ENCODE measurements at places on chromosomes 4 and X.

DNA sequence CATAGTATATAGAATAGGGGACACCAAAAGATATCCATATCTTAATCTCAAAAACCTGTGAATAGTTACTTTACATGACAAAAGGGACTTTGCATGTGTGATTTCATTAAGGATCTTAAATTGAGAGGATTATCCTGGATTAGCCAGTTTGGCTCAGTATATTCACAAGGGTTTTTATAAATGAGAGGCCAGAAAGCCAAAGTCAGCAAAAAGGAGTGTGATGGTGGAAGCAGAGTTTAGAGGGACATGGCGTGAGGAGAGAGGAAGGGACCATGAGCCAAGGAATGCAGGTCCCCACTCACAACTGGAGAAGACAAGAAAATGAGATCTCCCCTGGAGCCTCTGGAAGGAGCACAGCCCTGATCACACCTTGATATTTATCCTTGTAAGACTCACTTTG lies 648.5 kb upstream of the LCORL start:
- no peak for DNase-seq

DNA sequence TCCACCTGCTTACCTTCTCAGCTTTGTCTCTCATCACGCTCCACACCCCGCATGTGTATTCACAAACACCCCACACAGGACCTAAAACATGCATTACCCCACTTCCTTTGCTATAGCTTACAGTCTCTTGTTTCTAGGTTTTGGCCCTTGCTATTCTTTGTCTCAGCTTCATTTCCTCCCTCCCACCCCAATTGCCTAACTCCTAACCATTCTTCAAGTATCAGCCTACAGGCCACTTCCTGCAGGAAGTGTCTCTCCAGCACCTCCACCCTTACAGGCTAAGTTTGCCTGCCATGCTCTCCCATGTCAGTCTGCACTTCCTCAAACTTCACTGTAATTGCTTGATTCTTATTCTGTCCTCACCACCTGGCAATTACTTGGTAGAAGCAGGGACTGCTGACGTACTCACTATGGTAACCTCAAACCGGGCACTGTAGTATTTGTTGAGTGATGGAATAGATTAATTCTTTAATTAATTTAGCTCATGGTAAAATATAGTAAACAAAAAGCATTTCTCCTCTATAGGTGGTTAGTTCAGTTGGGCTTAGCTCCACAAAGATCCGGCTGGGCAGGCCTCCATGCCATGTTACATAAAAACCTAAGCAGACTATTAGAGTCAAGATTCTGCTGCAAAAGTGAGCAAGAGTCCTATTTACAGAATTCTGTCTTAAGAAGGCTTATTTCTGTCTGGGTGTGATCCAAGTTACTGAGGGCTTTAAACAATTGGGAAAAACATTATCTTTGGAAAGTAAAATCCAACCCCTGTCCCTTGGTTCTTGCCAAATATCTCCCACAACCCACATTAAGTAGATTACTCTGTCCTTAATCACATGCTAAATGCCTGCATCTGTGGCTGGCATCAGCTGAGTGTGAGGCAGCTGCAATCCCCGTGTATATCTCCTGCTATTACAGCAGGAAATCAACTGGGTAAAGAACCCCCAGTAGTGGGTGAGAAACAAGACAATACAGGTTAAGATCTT lies 124.7 kb upstream of the CPEB2 start:
- DNase-seq, result peak; percentile 20

DNA sequence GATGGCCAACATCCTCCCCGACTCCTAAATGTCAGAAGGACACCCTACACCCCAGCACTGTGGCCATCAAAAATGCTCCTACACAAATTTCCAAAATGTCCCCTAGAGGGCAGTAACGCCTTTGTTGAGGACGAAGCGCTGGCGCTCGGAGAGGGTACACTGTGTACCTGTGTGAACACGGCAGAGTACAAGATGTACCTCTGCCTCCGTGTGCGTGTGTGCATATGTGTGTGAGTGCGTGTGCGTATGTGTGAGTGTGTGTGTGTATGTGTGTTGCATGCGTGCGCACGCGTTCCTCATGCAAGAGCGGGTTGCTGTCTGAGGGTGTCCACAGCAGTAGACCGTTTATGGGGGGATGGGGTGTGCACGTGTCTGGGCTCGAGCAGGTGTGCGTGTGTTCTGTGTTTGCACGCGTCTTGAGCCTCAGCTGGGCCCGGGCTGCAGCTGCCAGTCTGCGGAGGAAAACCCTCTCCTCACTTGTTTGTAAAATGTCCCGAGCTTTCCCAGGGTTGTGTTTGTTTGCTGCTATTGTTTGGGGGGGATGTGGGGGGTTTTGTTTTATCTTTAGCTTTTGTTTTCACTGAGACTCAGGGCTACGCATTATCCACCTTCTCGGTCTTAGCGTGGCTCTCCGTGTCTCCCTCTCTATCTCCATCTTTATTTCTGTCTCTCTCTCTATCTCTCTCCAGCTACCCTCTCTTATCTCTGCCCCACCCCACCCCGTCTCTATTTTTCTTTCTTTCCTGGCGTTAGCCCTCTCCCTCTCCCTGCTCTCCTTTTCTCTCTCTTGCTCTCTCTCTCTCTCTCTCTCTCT lies 10.4 kb upstream of the TSPYL2 start:
- DNase-seq, result peak; percentile 68

GRCh38 chr4:35562861-35563260 lies 681.5 kb downstream of the ARAP2 start:
- no peak for DNase-seq

DNA sequence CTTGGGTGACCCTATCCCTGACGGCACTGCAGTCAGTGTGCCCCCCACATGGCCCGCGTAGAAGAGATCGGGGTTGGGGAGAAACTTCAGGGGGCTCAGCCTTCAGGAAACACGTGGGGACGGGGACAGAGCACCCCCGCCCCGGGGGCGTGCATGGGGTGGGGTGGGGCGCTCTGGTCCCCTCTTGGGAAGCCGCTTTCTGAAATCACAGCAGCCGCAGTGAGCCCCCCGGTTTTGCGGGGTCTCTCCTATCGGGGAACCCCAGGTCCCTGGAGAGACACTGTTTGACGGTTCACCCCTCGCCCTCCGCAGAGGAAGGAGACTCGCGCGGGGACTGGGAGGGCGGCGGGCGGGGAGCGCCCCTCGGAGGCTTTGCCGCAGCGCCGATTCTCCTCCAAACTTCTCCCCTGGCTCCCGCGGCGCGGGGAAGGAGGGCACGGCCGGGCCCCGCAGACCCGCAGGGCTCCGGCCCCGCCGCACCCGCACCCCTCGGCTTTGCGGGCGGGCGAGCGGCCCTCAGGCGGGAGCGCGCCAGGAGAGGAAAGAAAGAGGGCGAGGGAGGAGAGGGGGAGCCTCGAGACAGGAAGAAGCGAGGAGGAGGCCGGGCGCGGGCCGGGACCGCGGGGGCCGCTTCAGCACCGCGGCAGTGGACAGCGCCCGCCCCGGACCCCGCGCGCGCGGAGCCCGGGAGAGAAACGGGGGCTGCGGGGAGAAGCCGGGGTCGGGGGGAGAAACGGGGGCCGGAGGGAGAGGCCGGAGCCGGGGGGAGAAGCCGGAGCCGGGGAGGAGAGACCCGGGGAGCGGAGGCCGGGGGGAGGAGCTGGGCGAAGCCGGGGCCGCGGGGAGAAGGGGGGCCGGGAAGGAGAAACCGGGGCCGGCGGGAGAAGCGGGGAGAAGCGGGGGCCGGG lies 612 bp downstream of the CPLX1 start:
- no peak for DNase-seq

DNA sequence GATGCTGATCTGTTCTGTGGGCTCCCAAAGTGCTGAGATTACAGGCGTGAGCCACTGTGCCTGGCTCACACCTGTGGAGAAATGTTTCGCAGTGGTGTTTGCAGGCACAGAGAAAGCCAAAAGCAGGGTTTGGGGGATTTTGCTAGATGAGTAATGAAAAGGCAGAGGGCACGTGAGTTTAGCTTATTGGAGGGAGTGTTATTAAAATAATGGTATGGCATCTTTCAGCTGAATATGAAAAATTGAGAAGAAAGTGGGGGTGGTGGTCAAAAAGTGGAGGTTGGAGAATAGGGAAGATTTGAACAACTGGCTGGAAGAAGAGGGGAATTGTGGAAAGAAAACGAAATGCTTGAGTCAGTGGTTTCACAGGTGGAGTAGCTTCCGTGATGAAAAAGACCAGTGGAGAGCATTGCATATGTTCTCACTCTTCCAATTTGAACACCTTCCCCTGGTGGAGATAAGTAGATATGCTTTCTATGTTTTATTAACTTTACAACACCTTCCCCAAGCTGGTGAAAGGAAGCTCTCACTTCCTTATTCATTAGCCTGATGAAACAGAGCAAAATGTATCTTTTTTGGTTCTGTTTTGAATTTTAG lies 1.1 kb upstream of the CHST7 start:
- no peak for DNase-seq

- no peak for DNase-seq
Measured at GRCh38 chr4:40038977-40039376, 17.7 kb upstream of the N4BP2 start.

GRCh38 chr4:184286358-184286757 lies 68.7 kb upstream of the ENPP6 start:
- no peak for DNase-seq

GRCh38 chrX:149715468-149715867 lies 3.6 kb downstream of the MAGEA11 start:
- DNase-seq, result no peak

DNA sequence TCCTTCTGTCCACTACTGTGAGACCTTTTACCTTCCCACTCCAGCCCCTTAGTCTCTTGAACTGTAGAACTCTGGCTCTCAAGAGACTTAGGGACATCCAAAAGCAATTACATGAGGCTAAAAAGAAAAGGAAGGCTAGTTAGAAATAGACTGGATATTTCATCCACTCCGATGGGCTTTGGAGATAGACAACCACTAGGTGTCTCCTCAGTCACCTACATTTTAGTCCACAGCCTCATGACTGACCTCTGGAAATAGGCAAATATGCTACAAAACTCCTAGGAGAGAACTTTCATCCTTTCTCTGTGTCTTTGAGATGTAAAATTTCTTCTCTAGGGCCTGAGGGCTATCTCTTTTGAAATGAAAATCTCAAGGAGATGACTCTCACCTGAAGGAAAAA lies 45.1 kb upstream of the LAMP2 start:
- DNase-seq, result no peak

DNA sequence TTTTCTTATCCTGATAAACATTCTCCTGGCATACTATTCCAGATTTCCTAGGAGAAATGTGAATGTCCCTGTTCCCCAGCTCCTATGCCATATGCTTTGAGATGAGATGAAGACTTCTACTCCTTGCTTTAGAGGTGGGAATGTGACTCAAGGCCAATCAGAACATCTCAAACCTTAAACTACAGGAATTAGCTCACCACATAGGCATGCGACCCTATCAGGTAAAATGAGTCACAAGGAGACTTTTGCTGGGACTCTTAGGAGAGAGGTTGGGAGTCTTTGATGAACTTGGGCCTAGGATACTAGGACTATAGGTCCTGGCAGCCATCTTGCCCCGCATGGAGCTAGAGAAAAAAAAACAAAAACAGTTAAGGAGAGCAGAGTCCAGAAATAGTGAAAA lies 5.8 kb upstream of the USO1 start:
- DNase-seq, result no peak

DNA sequence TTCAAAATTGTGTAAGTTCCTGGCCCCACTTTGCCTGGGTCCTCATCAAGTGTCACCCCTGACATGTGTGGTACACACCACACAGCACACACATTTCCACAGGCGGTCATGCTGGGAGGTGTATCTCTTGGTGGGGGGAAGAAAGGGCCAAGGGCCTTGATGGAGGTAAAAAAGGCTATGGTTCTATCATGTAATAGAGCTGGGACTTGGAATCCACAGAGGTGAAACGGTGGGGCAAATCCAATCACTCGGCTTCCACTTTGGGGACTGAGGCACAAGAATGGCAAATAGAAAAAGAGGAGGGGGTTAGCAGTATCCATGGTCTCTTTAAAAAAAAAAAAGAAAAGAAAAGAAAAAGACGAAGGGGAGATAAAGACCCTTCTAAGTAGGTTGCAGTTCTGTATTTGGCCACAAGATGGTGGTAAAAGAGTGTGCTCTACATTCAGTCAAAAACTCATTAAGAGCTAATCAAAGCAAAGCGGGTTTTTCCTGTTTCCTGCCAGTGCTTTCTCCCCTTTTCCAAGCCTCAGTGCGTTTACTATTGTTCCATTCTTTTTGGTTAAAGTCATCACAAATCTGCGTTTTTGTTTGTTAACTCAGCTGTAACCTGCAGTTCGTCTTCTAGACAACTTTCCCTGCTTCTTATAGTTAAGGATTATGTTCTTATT lies 37.0 kb upstream of the ATP6AP2 start:
- DNase-seq, result peak; percentile 12

DNA sequence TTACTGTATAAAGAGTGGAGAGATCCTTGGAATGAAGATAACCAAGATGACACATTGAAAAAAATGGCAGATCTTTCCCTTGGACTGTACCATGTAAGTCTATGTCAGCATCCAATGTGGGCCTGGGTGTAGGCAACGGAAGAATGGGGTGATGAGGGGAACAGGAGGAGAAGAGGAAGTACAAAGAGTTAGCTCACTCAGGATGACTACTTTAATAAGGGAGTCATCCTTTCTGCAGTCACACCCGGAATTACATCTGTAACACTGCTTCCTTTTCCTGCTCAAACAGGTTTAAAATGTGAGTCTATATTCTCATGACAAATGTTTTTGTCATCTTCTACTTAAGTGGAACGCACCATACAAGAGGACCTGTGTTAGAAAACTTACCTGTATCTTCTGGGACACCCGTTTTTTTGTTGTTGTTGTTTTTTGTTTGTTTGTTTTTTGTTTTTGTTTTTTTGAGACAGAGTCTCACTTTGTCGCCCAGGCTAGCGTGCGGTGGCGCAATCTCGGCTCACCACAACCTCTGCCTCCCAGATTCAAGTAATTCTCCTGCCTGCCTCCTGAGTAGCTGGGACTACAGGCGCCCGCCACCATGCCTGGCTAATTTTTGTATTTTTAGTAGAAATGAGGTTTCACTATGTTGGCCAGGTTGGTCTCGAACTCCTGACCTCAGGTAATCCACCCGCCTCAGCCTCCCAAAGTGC lies 18.0 kb downstream of the HPSE start:
- no peak for DNase-seq

GRCh38 chrX:115362334-115363095 lies 73.0 kb downstream of the LUZP4 start:
- no peak for DNase-seq

DNA sequence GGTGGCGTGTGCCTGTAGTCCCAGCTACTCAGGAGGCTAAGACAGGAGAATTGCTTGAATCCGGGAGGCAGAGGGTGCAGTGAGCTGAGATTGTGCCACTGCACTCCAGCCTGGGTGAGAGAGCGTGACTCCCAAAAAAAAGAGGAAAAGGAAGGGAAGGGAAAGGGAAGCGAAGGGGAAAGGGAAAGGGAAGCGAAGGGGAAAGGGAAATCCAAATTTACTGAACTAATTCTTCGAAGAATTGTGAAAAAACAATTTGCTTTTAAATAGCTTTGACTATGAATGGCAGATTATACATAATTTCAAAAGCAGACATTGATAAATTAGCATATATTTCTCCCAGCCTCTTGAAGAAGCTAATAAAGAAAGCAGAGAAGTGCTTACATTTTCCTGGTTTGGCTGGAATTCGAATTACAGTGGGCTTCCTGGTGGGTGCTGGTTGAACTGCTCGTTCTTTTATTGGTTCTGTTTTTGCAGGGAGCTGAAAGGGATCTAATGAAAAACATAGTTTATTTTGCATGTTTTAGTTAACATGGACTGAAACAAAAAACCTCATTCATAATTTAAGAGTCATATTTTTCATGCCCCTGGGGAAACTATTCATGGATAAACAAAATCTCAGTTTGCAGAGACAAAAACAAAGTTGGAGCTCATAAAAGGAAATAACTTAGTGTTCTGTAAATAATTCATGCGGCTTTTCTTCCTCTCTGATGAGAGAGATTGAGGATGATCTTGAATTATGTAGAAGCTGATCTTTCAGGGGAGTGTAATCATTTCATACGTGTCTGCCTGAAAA lies 66.0 kb downstream of the RPS3A start:
- no peak for DNase-seq

- DNase-seq, result no peak
Measured at GRCh38 chr4:44679060-44679459, 840 bp downstream of the GUF1 start.

Measured in DND-41 (cell line).